ENCODE measurements at places on chromosomes 5 and 9.

DNA sequence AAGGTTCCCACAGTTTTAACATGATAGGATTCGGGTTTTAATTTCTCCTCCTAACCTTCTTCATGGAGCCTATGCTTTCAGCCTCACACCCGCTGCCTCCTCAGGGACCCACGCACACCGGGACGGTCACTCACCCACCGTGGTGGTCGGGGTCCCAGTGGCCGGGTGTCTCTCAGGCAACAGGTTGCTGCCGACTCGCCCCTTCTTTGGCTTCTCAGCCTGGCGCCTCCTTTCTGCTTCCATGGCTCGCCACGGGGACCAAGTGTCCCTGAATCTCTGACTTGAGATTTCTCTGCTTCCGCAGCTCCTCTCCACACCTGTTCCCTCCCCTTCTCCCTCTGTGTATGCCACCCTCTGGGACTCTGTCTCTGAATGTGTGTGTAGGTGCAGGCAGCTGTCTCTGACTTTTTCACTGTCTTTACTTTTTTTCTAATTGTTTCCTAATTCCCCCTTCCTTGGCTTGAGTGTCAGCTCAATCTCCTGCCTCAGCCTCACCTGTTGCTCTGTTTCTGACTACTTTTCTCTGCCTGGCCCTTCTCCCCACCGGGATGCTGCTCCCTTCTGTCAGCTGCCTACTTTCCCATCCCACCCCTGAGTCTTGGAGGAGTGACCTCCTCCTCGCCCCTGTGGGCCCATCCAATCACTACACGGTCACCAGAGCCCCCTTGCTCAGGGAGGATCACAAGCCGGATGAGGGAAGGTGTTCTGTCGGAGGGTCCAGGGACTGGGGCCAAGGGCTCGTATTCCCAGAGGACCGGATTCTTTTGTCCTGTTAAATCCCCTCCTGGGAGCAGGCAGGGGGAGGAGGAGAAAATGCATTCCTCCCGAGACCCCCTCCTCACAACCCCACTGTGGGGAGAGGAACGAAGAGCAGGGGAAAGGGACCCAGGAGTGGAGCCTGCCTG is at the start of gene PROP1:
Gene PROP1 (minus strand): TSS at position 552 of the 905 bp plus-strand sequence. CDS start 309 bp downstream, at position 243.
- DNase-seq: no peak

DNA sequence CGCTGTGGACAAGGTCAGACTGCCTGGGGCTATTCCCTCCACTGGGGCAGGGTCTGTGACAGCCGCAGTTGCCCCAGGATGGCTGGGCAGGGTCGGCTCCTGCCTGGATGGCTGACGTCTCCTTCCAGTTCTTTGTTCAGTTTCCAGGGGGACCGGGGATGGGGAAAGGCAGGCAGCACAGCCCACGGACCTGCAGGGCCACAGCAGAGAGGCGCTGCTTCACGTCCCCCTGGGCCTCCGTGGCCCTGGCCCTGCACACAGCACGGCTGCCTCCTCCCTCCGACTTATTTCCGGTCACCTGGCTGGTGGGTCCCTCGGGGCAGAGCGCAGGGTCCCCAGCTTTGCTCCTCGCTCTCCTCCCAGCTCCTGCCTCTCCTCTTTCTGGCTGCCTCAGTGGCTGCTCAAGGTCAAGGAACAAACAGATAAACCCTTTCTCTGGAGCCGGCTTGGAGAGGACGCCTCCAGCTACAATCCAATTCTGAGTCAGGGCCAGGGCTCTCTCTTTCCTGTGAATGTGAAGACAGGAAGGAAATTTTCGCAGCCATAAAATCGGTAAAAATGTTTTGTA is 169.7 kb downstream of the C9orf50 start:
- no peak for DNase-seq

GRCh38 chr5:160802592-160802991 is 49.4 kb downstream of the ATP10B start:
- no peak for DNase-seq

GRCh38 chr9:506281-506680 is 291.6 kb downstream of the DOCK8 start:
- no peak for DNase-seq

GRCh38 chr5:157511651-157512644 is 51.9 kb downstream of the NIPAL4 start:
- peak; percentile 12 for DNase-seq

DNA sequence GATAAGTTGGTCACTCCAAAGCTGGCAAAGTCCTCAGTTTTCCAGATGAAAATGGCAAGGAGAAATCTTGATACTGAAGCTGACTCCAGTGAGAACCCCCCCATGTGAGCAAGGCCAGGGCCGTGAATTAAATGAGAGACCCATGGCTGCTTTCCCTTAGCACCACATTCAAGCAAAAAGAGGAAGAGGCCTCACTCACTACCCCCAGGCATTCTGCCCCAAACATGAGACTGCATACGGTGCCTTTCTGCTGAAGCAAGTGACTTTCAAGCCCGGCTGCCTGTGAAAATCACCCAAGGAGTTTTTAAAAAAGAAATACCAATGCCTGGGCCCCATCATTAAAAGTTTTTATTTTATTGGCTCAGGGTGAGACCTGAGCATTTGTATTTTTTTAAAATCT is 66.9 kb downstream of the TMEM252 start:
- DNase-seq: no peak

DNA sequence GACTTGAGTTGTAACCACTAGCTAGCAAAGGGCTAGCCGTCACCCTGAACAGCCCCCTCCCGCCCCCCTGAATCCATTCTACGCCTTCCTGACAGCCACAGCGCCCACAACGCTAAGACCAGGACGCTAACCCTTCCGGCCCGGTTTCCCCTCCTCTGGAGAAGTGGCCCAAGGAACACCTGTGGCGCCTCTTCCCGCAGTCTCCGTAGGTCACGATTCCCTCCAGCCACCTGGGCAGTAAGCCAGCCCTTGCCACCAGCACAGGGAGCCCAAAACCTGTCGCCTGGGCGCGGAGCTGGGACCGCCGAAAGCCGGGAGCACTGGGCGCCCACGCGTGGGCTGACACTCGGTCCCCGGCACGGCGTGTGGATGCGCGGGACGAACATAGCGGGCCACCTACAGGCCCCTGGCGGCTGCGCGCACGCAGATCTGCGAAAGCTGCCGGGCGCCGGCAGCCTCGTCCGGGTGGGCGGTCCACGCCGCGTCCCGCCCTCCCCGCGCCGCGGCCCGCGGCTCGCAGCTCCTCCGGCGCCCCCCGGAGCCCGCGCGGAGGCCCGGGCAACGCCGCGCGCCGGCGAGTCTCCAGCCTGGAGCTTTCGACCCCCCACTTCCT is 596 bp downstream of the IRF1 start:
- no peak for DNase-seq

DNA sequence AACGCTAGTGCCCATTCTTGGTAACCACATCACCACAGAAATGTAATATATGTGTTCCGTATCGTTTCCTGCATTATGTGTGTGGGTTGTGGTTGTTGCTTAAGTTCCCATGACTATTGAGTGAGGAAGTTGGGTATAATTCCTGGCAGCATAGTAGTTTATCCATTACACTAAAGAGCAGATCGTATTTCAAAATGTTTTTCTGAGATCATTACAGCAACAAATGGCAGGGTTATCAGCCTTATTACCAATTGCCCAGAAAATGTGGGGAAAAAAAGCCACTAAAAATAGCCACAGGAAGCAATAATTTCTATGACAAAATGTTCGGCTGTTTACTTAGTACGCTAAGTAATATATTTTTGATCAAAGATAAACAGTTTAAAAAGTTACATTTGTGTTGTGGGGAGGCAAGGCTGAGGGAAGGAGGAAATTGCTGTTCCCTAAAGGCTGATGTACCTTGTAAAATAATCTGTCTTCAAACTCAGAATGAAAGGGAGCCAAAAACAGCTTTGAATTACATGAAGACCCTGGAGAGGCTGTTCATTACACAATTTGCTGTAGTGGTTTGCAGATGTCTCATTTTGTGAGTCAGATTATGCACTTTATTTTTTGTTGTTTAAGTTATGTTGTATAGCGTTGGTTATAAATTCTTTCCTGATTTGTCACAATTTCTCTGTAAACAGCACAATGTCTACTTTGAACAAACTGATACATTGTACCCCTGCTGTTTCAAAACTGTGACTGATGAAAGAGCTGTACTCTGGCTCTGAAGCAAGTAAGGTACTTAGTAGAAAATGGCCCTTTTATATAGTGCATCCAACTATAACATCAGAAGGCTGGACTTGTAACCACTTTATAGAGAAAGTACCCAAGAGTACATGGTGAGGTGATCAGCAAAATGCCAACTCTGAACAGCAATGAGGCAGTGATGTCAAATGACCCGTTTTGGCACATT is 1028.5 kb downstream of the NR2F1-AS1 start:
- no peak for DNase-seq

GRCh38 chr5:131270809-131271208 is 7.0 kb downstream of the CDC42SE2 start:
- no peak for DNase-seq

GRCh38 chr5:177233206-177233605 is 70.3 kb downstream of the RAB24 start:
- DNase-seq: no peak

GRCh38 chr9:107087222-107087621 is 195.9 kb upstream of the RAD23B start:
- DNase-seq: no peak

- no peak for DNase-seq
These were observed 36.4 kb downstream of the JADE2 start for GRCh38 chr5:134561871-134562296.

DNA sequence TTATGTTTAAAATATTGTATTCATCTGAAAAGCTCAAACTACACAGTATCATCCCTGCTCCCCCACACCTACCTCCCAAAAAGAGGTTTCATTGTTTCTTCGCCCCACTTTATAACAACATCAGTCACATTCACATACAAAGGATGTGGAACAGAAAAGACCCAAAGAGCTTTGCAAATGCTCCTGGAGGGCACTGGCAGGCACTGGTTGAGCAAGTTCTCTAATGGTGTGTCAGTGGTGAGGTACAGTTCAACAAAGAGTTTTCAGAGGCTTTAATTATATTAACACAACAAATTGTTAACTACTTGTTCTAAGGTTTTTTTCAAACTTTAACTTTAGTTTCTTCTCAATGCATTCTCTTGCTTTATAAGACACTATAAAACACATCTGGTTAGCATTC is 54.1 kb upstream of the ECM2 start:
- DNase-seq: no peak

DNA sequence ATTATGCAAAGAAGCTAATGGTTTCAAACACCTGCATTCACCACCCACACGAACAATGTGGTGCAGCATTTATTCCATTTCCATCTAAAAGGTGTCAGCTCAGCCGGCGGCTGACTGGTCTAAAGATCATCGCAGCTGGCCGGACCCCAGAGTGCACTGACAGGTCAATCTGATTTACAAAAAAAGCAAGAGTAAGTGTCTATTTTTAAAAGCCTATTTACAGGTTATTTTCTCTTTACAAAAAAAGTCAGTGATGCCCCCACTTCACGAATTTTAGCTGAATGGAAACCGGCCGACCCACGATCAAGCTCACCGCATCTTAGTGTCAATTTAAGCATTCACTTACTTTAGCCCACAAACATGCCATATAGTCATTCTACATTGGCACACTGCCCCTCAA is 58.3 kb downstream of the SEMA4D start:
- DNase-seq: no peak
